ENCODE measurements at places on chromosomes 12 and 14.

DNA sequence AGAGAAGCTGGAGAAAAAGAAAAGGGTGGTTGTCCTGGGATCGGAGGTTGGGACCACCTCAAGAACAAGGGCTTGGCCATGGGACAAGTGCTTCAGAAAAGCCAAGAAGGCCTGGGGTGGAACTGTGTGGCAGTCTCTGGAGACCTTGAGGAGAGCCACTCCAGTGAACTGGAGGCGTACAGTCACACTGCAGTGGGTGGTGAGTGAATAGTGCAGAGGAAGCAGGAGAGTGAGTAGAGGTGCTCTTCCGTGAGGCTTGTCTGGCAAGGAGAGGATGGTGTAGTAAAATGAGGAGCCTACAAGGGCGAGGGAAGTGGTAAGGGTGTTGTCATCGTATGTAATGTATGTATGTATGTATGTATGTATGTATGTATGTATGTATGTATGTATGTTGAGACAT, 20.9 kb downstream of the RASSF3 start:
- no peak for DNase-seq

- DNase-seq = no peak
These were observed 151.1 kb upstream of the TBX3 start for GRCh38 chr12:114835031-114835430.

DNA sequence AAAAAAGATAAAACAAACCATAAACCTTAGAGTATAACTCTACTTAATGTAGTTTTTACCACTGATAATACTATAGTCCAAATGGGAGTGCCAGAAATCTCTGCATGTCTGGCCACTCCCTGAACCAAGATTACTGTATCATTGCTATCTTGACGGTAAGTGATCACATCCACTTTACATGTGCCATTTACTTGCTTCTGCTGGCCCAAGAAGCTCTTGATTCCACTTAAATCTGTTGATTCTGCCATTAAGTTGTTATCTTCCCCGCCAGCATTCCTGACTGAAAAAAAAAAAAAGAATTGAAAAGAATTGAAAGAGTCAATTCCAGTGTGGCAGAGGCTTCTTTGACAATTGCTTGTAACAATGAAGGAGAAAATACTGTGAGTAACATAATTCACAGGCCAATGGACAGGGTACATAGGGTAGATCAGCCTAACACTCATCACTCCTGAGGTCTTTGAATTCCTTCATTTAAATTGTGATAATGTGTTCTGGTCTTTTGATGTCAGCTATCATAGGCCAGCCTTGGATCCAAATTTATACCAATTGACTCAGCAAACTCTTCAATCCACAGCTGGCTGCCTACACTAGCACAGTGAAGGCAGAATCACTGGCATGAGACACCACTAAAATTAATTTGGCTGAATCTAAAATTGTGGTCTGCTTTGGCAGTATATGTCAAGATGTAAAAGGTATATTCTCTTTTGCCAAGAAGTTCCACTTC, 665.2 kb upstream of the FLRT2 start:
- no peak for DNase-seq

- no peak for DNase-seq
These were observed 701.2 kb upstream of the FBXO33 start for GRCh38 chr14:40133463-40133862.

GRCh38 chr14:76884853-76885276, 58.7 kb downstream of the LRRC74A start:
- DNase-seq = no peak

DNA sequence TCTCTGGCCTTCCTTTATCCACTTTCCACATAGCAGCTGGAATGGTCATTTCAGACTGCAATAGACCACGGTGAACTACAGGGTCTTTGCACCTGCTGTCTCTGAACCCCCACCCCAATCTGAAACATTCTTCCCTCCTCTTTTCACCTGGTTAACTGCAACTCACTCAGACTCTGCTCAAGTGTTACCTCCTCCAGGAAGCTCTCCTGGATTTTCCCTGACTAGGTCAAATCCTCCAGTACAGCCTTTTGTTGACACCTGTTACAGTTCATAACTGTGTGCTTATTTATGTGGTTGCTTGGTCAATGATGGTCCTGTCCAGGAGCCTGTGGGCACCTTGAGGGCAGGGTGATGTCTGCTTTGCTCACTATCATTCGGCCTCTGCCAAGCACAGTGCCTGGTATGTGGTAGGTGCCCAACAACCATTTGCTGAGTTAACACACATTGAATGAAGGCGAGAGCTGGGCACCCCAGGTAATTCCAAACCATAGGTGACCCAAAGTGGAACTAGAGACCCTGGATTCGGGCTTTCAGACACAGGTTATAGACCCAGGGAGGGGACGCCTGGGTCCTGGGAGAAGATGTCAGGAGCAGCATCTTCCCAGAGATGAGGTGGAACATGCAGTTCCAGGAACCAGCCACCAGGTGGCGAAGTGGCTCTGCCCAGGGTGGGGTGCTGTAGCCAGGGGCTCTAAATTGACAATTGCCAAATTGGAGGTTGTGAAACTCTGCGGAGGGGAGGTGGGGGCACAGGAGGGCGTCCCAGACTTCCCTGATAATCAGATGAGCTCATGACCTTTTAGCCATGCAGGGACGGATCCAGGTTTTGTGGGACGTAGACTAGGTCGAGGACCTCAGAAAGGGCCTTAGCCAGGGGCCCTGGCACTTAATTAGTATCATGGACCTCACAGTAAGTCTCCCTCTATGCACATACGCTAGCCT, 28.1 kb downstream of the TRPV4 start:
- peak; percentile 29 for DNase-seq

DNA sequence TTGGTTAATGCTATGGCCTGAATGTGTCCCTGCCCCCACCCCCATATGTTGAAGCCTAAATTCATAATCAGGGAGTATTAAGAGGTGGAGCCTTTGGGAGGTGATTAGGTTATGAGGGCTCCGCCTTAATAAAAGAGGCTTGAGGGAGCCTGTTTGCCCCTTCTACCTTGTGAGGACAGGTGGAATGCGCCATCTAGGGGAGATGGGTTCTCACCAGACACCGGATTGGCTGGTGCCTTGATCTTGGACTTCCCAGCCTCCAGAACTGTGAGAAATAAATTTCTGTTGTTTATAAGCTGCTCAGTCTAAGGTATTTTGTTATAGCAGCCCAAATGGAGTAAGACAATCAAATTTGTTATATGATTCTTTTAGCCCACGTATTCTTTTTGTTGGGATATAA, 148.3 kb downstream of the PTCSC3 start:
- no peak for DNase-seq

DNA sequence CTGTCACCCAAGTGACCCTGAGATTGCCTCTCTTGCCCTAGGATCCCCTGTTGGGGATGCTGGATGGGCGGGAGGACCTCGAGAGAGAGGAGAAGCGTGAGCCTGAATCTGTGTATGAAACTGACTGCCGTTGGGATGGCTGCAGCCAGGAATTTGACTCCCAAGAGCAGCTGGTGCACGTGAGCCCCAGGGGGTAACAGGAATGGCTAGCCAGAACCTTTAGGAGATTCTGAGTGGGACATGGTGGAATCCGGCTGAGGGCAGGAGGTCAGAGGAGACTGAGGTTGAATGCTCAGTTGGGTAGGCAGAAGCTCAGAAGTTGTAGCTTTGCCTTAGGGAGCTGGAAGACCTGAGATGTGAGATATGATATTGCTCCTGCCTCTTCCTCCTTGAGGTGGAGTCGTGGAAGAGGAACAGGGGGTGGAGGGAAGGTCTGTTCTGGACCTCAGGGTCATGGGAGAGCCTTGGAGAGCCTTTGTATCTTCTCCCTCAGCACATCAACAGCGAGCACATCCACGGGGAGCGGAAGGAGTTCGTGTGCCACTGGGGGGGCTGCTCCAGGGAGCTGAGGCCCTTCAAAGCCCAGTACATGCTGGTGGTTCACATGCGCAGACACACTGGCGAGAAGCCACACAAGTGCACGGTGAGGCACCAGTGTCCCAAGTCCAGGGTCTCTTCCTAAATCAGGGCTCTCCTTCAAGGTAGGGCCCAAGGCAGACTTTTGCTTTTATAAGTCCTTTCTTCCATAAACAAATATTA, 6.3 kb downstream of the GLI1 start:
- no peak for DNase-seq

GRCh38 chr12:9052610-9053009, 63.1 kb downstream of the A2M start:
- no peak for DNase-seq
